ENCODE measurements at places on chromosomes 5 and 9.

DNA sequence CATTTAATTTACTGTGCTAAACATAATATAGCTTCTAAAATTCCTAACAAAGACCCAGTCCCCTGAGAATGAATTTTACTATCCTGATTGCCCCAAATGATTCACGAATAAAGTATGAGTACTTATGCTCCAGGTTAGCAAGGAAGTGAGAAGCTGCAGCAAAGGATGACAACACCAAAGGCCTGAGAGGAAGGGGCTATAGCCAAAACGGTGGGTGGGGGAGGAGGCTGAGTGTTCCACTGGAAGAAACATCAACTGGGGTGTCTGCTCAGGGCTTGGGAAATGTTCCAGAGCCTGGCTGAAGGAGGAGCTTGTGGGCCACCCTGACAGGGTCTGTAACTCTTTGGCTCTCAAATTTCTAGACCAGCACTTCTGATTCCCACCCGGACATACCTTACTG lies 157.3 kb downstream of the ADAMTS12 start:
- no peak for DNase-seq

GRCh38 chr5:76527685-76528161 lies 95.5 kb downstream of the F2RL2 start:
- DNase-seq: no peak

GRCh38 chr5:154593796-154594195 lies 115.8 kb upstream of the HAND1 start:
- no peak for DNase-seq

DNA sequence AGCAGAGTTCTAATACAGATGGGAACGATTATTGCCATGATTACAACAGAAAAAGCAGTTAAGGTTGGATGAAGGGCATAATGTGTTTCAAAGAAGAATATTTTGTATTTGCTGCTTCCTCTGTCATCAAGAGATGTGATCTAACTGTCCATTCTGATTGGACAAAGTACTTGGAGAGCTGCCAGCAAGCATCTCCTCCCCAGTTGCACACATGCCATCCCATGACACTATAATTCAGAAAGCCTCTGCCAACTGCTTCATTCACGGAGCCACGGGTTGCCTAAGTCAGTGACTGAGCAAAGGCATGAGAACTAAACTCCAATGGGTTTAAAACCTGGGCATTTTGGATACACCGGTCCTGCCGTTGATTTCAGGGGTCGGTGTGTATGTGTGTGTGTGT lies 253.8 kb downstream of the CRB2 start:
- no peak for DNase-seq

DNA sequence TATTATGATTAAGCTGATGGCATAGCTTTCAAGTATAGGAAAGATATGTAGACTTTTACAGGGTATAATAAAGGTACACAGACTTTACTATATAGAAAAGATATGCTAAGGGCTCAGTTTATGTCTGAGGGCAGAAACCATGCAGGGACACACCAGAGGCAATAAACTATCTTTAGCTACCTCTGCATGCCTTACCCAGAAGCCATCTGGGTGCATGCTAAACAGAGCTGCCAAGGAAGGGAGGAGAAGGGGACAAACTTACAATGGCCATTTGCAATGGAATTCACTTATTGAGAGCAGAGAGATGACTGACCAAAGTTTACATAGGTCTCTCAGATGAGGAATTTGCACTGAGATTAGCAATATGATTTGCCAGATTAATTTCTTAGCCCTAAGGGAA lies 143.1 kb upstream of the NR4A3 start:
- no peak for DNase-seq

GRCh38 chr9:101311758-101312420 lies 72.9 kb downstream of the BAAT start:
- no peak for DNase-seq

GRCh38 chr5:121872856-121873255 lies 21.2 kb downstream of the FTMT start:
- DNase-seq: no peak

- DNase-seq: no peak
Observed at GRCh38 chr5:142438573-142438972, 113.8 kb upstream of the SPRY4 start.

DNA sequence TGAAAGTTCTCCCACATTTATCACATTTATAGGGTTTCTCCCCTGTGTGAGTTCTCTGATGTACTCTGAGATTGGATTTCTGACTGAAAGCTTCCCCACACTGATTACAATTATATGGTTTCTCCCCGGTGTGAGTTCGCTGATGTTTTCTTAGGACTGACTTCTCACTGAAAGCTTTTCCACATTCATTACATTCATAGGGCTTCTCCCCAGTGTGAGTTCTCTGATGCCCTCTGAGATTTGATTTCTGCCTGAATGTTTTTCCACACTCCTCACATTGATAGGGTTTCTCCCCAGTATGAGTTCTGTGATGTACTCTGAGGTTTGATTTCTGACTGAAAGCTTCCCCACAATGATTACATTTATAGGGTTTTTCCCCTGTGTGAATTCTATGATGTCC lies 36.3 kb downstream of the ZNF782 start:
- DNase-seq: no peak

GRCh38 chr5:35294017-35294416 lies 63.7 kb upstream of the PRLR start:
- DNase-seq: no peak

- DNase-seq: no peak
Observed at GRCh38 chr5:158127536-158127935, 268.6 kb upstream of the CLINT1 start.

All from activated CD8-positive, alpha-beta memory T cell treated with anti-CD3 and anti-CD28 coated beads for 1 hour (primary cell).